ENCODE measurements at places on chromosomes 13 and 19. TPM values are rescaled to one million over a fixed set of nuclear protein-coding genes. Genes with fewer than 3 reads are reported as not detected.

Gene GARIN5B
- not detected for total RNA-seq

Gene FFAR1
- total RNA-seq = not detected

Gene CNN1
- total RNA-seq = 3.2 TPM

Gene SLC10A2
- not detected for total RNA-seq

Gene IZUMO2
- total RNA-seq = not detected

Gene ZNF426
- total RNA-seq = 7.4 TPM

Gene PNMA8B
- 0.97 TPM for total RNA-seq

Gene PTGIR
- 33.9 TPM for total RNA-seq

Gene PRTN3
- 0.16 TPM for total RNA-seq

Gene DDX49
- 59.0 TPM for total RNA-seq

Gene OR10H1
- not detected for total RNA-seq

Gene CGB8
- total RNA-seq = not detected

Gene NLRP4
- total RNA-seq = not detected

Gene CABP5
- not detected for total RNA-seq

Gene SIGLEC12
- total RNA-seq = not detected

Gene TGFBR3L
- not detected for total RNA-seq

Gene ZNF677
- total RNA-seq = 19.1 TPM

Gene PSG7
- 0.36 TPM for total RNA-seq

Gene CXCL17
- not detected for total RNA-seq

Gene ATP12A
- total RNA-seq = not detected

Gene CCDC124
- 77.6 TPM for total RNA-seq

Gene ZNF223
- 3.1 TPM for total RNA-seq

Gene GEMIN7
- 37.7 TPM for total RNA-seq

Gene IGFL3
- not detected for total RNA-seq

Gene NDUFB7
- total RNA-seq = 193 TPM

Gene CEACAM4
- total RNA-seq = not detected

Gene SGCG
- total RNA-seq = not detected

Gene CCDC122
- 3.2 TPM for total RNA-seq

Gene CYP4F2
- not detected for total RNA-seq

Data from cardiac atrium fibroblast (primary cell).